Stimulated activated CD4-positive, alpha-beta T cell treated with anti-CD3 and anti-CD28 coated beads, TNF-alpha, amount 100 ng/mL, for 1 hour (primary cell): ENCODE measurements at places on chromosomes 16 and 17.

- no peak for DNase-seq
These were observed 8.9 kb downstream of the RHBDF2 start for GRCh38 chr17:76492123-76492988.

- DNase-seq = no peak
These were observed 5.7 kb downstream of the MATCAP1 start for GRCh38 chr16:67177743-67178699.

GRCh38 chr16:23561586-23561985 is 4.1 kb downstream of the UBFD1 start:
- DNase-seq = no peak

GRCh38 chr16:30521873-30522641 is 4.3 kb downstream of the ZNF768 start:
- no peak for DNase-seq

GRCh38 chr17:64158831-64159590 is 29.1 kb upstream of the ERN1 start:
- DNase-seq = no peak

DNA sequence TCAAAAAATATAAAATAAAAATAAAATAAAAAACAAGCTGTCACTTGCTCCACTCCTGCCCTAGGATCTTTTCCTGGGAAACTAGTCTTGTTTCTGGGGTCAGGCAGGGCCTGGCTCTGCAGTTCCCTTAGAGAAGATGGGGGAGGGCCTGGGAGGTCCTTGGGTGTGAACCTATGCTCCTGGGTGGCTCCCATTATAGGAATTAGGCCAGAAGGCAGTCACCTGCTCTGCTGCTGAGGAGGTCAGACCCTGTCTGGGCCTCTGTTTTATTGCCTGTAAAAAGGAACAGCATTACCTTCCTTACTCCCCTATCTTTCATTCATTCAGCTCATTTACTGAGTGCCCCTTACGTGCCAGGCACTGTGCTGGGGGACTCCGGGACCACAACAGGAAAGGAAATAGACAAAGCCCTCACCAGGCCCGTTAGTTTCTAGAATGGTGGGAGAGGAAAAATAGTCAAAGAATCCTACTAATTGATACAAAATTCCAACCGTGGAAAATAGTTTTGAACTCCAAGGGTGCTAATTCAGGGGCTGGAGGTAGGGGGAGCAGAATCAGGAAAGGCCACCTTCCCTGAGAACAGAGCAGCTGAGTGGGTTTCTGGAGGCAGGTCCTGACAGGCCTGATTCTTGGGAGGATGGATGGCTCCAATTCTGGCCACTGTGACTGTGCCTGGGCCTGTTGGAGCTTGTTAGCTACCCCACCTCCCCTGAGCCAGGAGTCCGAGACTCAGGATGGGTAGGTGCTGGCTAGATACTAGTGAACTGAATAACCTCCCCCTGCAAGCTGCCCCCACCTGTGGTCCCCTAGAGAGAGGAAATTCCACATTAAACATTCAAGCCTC is 1.3 kb upstream of the SLC46A1 start:
- no peak for DNase-seq

GRCh38 chr17:13338421-13338820 is 263.3 kb downstream of the HS3ST3A1 start:
- DNase-seq = no peak

DNA sequence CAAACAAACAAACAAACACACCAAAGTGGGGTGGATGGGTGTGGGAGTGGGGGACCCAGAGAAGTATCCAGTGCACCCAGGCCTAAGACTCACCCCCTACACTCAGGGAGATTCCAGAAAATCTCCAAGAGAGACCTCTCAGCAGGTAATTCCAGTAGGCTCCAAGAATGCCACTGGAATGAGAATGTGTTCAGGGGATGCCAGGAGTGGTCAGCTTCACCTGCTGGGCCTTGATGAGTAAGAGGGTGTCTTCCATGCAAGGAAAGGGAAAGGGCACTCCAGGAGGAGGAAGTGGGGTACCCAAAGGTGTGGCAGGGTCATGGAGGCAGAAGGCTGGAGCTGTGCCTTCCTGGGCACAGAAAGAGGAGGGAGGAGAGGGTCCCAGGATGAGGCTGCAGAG is 9.9 kb downstream of the CDH1 start:
- DNase-seq = no peak

- DNase-seq = peak; percentile 46
These were observed 479 bp downstream of the ITGA3 start for GRCh38 chr17:50056217-50056960.

GRCh38 chr17:9644910-9645751 is at the start of gene USP43:
Gene USP43 (plus strand): TSS chr17:9645517. CDS start chr17:9645633, 116 bp downstream.
- no peak for DNase-seq

DNA sequence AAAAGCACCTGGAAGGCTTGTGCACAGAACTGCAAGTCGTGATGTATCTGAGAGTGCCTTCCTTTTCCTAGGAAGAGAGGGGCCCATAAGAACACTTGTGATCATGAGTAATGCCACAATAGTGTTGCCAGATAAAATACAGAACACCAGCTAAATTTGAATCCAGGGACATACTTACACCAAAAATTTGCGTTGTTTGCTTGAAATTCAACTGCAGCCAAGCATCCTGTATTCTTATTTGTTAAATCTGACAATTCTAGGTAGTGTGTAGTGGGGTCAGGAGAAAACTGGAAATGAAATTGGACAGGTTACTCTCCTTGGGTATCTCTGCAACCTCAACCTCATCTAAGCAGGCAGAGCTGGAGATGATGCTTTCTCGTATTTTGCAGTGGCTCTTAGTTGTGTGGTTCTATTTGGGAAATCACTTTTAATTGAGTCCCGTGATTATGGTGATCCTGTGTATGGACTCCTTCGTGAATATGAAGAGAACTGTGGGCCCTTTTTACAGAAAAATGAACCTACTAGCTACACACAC is 12.0 kb downstream of the SLC35B1 start:
- no peak for DNase-seq

GRCh38 chr16:8880839-8881510 is 1.2 kb upstream of the LITAFD start:
- no peak for DNase-seq

DNA sequence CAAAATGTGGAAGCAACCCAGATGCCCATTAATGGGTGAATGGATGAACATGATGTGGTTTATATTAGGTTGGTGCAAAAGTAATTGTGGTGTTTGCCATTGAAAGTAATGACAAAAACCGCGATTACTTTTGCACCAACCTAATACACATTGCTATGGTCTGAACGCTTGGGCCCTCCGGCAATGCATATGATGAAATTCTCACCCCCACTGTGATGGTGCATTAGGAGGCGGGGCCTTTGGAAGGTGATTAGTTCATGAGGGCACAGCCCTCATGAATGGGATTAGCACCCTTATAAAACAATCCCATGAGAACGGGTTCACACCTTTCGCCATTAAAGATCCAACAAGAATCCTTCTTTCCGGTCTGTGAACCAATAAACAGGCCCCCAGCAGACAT is 25.3 kb upstream of the PRM1 start:
- DNase-seq = no peak

GRCh38 chr17:17849845-17850373 is 13.1 kb upstream of the SREBF1 start:
- DNase-seq = no peak

GRCh38 chr17:33086041-33086440 is 94.4 kb downstream of the SPACA3 start:
- no peak for DNase-seq

DNA sequence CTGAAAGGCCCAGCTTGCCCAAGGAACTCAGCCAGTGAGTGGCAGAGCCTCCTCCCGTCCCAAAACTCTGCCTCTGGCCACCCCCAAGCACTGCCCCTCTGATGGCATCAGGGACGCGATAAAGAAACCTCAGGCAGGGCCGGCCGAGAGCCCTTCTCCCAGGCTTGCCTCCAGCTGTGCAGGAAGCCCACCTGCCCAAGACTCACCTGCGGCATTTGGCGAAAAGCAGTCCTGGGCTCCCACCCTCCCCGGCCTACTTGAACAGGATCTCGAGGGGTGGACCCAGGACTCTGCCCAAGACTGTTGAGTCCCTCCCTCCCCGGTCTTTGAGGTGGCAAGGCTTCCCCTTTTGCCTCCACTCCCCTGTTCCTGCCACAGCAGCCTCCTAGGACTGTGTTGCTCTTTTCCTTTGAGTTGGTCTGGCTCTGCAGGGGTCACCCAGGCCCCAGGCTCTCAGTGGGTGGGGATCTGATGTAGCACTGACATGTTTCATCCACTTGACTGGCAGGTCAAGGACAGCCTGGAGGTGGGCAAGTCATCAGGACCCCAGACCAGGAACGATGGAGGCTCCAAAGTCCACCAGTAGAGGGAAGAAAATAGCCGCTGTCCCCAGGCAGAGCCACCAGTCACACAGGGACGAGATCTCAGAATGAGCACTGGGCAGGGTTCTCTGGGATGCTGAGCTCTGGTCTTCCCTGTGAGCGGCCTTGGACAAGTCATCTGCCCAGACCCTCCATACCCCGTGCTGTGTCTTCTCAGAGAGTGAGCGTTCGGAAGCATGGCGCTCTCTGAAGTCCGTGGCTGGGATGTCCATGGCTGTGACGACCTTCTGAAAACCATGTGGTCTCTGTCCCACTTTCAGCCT is 111.0 kb upstream of the TNRC6C start:
- no peak for DNase-seq

GRCh38 chr17:36880268-36880905 is 56.9 kb upstream of the LHX1 start:
- DNase-seq = no peak

DNA sequence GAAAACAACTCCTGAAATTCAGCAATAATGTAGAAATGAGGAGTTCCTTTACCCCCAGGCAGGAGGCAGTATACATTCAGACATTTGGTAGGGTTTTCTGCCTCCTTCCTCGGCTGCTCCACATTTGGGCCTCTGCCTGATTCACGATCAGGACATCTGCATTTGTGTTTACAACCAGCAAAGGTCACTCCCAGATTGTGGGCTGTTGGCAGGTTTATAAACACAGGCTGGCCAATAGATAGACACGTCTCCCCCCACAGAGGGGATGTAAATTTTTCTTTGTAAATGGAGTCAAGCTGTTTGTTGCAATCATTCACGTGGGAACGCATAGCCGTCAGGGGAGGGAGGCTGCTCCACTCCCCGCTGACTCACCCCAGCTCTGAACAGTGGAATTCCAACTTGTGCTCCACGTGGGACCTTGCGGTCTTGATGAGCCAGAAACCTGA is 252.1 kb upstream of the N4BP1 start:
- no peak for DNase-seq

DNA sequence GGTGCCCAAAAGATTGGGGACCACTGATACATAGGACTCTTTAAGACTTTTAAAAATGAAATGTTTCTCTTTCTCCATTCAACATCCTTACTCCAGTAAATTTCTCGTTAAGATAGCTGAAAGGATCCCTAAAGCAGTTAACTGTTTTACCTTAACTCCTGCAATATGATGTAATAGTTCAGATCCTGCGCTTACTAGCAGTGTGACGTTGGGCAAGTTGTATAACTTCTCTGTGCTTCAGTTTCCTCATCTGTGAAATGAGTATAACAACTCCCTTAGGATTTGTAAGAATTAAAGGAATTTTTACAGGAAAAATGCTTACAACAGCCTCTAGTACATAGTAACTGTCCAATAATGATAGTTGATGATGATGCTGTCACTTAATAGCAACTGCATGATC is 158.9 kb downstream of the TANC2 start:
- no peak for DNase-seq

DNA sequence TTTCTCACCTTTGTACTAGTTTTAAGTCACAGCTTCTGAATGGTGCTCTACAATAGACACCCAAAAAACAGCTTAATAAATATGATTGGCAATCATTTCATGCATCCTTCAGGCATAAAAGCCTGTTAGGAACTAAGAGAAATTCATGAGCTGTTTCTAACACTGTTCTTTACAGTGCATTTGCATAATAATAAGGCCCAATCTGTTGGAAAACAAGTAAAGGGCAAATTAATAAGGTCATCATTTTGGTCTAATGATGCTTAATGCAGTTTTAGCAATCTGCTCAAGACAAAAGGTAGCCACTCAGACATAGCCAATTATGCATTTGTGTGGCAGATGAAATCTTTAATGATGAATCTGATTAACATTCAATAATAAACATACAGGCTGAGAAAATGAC is 55.5 kb upstream of the NACA2 start:
- no peak for DNase-seq

GRCh38 chr17:48717367-48718226 is 4.7 kb downstream of the PRAC1 start:
- DNase-seq = no peak

DNA sequence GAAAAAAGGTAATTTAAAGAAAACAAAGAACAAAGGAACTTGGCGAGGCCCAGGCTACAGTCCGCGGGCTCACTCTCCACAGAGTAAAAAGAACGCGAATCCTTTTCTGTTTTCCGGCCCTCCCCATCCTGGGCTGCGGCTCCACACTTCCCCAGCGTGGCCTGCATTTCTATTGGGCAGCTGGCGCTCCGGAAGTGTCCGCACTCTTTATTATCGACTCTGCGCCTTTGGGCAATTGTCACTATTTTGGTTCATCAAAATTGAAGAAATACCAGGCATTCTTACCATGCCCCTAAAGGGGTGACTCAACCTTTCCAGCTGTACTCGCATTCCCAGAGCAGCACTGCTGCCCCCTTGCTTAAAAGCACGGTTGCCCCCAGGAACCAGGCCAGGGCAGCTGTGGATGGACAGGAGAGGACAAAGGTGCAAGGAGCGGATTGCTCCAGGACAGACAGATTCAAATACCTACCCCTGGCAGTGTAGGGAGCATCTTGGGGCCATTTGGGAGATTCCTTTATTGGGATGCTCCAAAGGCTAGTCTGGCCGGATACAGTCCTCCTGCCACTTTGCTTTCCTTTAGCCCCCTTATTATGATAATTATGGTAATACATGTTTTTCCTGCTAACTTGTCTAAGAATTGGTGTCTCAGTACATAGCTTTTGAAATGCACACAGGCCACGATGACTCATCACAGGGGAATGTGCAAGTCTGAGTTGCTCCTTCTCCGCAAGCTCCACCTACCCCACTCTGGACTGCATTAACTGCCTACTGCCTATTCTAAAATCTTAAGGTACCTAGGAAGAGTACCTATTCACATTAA is 985 bp upstream of the SLFN12 start:
- DNase-seq = peak; percentile 23
